ENCODE measurements at places on chromosomes 2 and 18.

DNA sequence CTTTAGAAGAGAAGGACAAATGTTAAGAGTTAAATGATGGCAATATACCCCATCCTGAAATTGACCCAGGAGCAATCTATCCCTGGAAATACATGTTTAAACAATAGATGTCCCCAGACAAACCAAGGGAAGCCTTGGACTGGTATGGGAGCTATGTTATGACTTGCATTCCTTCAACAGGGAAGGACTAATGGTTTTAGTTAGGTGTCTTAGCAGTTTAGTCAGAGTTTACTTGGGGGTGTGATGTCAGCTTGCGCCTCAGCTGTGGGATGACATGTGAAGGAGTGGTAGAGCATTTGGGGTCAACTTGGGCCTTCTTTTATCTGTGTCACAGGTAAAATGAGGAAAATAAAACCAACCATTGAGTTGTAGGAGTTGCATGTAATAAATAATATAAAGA is 36.8 kb downstream of the SPC25 start:
- no peak for DNase-seq

DNA sequence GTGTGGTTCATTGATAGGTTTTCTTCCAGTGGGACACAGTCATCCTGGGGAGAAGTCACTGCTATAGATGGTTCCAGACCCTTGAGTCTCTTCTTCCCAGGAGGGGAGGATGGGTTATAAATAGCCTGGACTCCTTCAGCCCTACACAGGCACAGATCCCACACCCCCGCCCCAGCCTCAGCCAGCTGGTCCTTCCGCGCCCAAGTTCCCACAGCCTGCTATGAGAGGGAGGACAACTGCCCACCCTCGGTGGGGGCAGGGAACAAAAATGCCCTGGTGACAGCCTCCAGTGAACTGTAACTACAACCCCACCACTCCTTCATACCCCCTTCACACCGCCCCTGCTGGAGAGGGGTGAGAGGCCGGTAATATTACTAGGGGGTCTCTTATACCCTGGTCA is 3.2 kb downstream of the ZBTB7C start:
- DNase-seq = no peak

- no peak for DNase-seq
These were observed 12.8 kb downstream of the DNAJB2 start for GRCh38 chr2:219291910-219292490.

GRCh38 chr2:174330945-174331594 is 3.7 kb upstream of the SP9 start:
- no peak for DNase-seq

GRCh38 chr2:239220341-239220740 is 180.5 kb downstream of the HDAC4 start:
- DNase-seq = no peak

GRCh38 chr2:26175466-26176278 is 2.8 kb downstream of the GAREM2 start:
- DNase-seq = no peak

- DNase-seq = no peak
These were observed 120.3 kb downstream of the FAM161A start for GRCh38 chr2:61733563-61733962.

DNA sequence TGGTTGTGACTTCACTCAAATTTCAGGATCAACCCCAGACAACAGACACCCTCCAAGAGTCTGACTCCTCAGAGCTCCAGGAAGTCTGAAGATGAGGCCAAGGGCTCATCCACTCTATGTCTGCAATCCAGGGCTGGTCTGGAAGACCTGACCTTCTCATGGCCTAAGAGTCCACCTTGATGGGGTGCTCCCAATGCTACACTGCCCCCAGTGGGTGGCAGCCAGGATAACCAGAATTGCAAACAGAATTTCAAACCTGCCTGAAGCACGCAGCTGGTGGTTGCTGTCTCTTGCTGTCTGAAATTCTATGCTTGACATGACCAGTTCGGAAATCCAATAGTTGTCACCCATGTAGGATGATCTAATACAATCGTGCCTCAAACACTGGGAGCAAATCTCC is 96.0 kb downstream of the UXS1 start:
- peak; percentile 53 for DNase-seq

DNA sequence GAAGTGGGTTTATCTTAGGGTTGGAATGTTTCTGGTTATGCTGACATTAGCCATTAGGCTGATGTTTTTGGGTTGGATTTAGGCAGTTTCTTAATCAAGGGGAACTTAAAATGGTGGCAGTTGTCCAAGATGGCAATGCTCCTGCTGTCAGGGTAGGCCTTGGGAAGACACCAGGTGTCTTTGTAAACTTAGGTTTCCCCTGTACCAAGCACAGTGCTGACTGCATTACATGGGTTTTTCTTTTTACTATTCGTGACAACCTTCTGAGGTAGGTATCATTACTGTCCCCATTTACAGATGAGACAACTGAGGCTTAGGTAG is 528 bp upstream of the ATG16L1 start:
- no peak for DNase-seq

GRCh38 chr2:631741-632140 is 45.5 kb downstream of the TMEM18 start:
- DNase-seq = no peak

- no peak for DNase-seq
These were observed 127.6 kb upstream of the ITGA6 start for GRCh38 chr2:172299741-172300140.

GRCh38 chr2:191573216-191573615 is 104.7 kb upstream of the NABP1 start:
- DNase-seq = no peak

GRCh38 chr2:183292028-183292427 is 167.8 kb downstream of the NUP35 start:
- DNase-seq = no peak

DNA sequence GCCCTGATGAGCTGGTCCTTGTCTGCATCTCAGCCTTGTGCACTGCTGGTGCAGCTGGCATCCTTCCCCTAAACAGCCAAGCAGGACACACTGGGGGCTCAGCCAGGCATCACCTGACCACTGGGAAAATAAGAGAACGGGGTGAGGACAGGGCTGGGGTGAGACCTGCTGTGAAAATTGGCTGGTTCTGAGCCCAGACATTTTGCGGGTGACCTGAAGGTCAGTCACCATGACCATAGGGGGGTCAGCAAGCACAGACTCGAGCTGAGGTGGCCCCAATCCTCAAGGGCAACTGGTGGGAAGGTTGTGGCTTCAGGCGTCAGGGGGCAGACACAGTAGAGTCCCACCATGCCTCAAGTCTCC is 144.9 kb upstream of the TWIST2 start:
- no peak for DNase-seq

- DNase-seq = no peak
These were observed 153.3 kb downstream of the LDLRAD4 start for GRCh38 chr18:13371689-13372418.

- no peak for DNase-seq
These were observed 66.5 kb downstream of the LNPK start for GRCh38 chr2:175935289-175936181.

DNA sequence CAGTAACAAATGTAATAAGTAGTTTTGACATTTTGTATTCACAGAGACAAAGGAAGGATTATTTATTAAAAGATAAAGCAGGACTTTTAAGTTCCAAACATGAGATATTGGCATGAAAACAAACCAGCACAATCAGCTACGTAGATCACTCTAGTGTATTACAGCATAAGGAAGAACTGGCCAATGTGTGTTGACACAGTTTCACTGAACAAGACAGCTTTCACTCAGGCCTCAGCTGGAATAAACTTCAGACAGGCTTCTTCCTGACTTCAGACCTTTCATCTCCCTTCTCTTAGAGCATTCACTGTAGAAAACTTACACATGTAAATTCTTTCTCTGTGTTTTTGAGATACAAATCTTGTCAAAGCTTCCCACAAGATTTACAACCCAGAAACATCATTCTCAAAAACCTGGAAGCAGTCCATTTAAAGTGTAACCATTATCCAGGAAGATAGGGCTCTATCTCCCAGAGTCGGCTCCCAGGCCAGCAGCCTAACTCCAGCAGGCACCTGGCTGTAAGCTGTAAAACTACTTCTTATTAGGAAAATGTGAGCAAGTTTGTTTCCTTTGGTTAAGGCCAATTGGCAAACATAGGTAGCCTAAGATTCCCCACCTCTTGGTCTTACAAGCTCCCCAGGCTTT is 768.3 kb upstream of the CDH7 start:
- no peak for DNase-seq

DNA sequence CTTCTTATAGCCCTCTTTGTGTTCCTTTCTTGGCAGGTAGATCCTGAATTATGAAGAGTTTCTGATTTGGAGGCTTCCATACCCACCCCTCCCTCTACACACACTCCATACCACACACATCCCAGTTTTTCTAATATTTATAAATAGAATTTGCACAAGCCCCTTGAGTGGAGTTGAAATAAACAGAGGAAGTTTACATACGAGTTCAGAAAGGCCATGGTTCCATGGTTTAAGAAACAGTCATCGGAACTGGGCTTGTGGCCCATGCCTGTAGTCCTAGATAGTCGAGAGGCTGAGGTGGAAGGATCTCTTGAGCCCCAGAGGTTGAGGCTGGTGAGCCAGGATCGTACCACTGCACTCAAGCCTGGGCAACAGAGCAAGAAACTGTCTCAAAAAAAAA is 62.7 kb upstream of the TANC1 start:
- no peak for DNase-seq

DNA sequence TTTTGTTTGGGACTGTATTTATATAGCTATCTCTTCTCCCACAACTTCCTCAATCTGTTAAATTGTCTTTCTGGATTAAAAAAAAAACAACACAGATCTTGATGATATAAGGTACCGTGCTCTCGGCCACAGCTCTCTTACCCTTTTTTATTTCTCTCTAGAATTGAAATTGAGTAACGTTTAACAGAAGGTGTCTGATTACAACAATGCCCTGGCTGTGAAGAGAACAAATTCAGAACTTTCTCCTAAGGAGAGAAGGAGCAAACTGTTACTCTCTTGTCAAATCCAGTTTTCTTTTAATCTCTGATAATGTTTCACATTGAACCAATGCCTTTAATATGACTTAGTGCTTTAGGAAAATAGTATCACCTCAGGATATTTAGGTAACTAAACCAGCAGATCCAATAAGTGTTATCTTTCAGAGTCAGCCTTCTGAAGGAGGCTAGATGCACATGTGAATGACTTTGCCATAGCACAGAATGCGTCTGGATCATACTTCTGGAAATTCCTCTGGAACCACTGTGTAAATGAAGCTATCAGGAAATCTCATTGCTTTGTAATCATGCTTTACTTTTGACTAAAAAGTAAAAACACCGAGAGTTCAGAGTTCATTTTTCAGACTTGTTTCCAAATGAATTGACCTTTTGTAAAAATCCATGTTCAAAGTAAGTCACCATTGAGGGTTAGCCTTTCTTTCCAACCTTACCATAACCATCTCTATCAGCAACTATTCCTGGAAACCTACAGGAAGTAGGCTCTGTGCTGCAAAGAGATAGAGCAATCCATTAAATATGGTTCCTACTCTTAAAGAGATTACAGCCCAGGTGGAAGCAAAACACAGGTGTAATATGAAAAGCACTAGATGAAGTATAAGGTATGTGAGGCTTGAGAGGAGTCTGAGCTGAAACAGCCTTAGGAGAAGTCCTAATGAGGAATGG is 147.0 kb upstream of the OSR1 start:
- no peak for DNase-seq

- no peak for DNase-seq
These were observed 38.8 kb upstream of the ACYP2 start for GRCh38 chr2:54076586-54076985.

DNA sequence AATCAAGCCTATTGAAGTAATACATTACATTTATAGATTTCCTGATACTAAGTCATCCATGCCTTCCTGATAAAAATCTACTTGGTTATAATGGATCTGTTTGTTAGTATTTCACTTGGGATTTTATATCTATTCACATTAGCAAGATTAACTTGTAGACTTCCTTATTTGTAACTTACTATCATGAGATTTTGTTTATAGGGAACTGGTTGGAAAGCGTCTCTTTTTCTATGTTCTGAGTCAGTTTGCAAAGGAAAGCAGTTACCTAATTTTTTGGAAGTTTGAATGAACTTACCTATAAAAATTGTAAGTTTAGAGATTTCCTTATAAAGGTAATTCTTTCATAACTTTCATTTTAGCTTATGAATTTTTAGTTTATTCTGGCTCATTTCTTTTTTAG is 141.4 kb downstream of the SMAD7 start:
- no peak for DNase-seq

DNA sequence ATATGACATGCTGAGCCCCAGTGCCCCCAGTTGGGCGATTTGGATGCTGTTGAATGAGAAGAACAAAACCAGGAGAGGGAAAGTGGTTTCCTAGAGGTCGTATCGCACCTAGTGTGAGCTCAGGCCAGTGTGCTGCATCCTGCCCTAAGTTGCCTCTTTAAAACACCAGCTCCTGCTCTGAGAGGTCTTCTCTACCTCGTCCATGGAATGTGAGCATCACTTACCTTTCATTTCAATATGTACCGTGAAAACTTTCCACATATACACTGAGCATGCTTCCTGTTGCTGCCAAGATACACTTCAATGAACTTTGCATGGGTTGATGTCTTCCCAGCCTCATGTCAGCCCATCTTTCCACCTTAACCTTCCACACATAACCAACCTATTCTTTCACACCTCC is 55.6 kb downstream of the MYT1L start:
- no peak for DNase-seq

DNA sequence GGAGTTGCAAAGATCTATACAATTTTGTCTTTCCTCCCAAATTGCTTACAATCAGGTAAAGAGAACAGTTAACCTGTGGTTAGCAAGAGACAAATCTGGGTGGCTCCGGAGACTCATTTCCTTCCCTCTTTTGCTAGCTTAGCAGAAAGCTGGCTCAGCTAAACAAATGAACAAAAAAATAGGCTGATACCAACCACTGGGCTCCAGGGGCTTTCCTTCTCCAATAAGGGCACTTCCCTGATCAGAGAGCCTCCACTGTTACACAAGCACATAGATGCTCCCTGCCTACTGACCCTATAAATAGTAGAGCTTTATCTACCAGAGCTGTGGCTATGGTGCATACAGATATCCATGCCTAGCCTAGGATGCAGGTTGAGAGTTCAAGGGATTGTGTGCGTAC is 90.1 kb upstream of the ARL5A start:
- DNase-seq = no peak

GRCh38 chr18:62479574-62479973 is 43.3 kb upstream of the ZCCHC2 start:
- DNase-seq = no peak

- no peak for DNase-seq
These were observed 50.4 kb downstream of the TTN start for GRCh38 chr2:178756843-178757242.

- DNase-seq = no peak
These were observed 879.6 kb downstream of the SUCLG1 start for GRCh38 chr2:83579507-83579906.
